Activated CD4-positive, alpha-beta T cell treated with anti-CD3 and anti-CD28 coated beads, Interleukin-2, amount 50 U/mL, for 48 hours (primary cell): ENCODE measurements at places on chromosomes 2 and 18.

GRCh38 chr2:159963700-159964099 is 98.7 kb downstream of the PLA2R1 start:
- no peak for DNase-seq

DNA sequence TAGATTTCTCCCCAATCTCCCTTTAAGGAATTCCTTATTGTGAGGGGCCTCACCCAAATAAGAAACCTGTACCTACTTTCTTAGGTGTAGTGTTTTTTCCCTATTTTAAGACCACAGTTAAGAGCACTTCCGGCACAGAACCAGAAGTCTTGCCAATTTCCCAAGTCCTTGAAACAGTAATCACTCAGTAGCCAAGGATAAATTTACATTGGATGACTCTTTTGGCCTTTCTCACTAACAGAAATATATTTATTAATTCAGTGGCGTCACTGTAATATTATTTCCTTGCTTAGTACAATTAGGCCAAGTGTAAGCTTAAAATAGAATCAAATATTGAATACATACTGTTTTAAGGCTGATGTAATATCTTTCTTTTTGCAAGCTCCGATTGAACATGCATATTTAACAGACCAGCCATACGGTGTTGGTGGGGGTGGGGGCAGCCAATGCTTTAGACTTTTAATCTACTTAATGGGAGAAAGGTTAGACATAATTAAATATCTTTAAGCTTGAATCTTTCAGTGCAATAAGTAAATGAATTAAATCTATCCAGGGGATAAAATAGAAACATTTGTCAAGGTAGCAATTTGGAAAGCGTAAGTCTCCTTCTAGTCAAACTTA is 50.8 kb upstream of the ITGA6 start:
- no peak for DNase-seq

GRCh38 chr2:234917211-234917975 is 34.4 kb upstream of the SH3BP4 start:
- no peak for DNase-seq

- DNase-seq, result no peak
Measured at GRCh38 chr2:101740555-101740964, 43.1 kb downstream of the MAP4K4 start.

DNA sequence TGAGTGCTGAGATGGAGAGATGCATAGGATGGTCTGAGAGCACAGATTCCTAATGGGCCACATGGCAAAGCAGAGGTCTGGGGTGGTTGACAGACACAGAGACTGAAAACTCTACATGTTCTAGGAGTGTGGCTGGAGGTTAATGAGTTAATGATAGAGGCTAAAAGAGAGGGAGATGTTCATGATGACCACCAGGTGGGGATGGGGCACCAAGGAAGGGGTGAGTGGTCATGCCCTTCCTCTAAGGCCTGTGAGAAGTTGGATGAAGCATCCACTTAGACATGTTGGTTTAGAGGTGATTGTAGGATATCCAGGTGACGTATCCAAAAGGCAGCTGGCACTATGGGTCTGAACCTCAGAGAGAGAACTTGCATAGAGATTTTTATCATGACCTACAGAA is 102.1 kb downstream of the LRP2 start:
- no peak for DNase-seq
